ENCODE measurements at places on chromosomes 1 and 21. TPM values are rescaled to one million over a fixed set of nuclear protein-coding genes. Genes with fewer than 3 reads are reported as not detected.
A peak's percentile ranks its signal among the peaks of the same experiment; 100 is the strongest.

RGS1 gene
- total RNA-seq: not detected

SOAT1 gene
- 41.8 TPM for total RNA-seq

DNA sequence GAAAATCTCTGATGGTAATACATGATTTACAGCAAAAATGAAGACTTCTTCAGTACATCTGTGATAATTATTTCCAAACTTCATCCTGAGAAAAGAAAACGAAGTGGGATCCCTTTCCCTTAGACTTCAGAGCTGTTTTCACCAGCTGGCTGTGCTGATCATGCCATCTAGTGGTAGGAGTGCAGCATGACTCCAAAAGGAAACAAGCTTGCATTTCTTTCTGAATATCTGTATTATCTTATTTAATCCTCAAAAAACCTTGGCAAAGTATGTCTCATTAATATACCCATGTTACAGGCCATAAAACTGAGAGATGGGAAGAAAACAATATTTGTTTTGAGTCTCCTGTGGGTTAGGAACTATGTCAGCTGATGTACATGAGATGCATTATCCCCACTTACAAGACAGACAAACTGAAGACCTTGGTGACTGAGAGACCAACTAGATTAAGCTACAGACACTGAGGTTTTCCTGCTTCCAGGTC, 9.8 kb upstream of the GJA8 start:
- DNase-seq: no peak

DNA sequence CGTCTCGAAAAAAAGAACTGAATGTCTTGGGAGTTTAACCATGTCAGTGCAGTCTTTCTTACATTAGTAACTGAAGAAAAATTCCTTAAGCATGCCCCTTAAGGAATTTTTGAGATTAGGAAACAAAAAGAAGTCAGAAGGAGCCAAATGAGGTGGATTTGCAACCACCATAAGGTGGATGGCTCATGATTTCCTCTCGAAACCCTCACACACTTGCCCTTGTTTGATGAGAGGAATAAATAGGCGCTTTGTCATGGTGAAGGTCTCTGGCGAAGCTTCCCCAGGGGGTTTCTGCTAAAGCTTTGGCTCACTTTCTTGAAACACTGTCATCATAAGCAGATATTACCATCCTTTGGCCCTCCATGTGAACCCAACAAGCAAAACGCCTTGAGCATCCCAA, 68.2 kb downstream of the POFUT2 start:
- no peak for DNase-seq

- DNase-seq: no peak
These were observed 3.6 kb downstream of the ALG14 start for GRCh38 chr1:95068956-95069709.

GRCh38 chr1:206002871-206003801, at the start of gene RAB7B:
TSS of gene RAB7B (minus strand) at chr1:206003395. CDS start at chr1:205994135, 9,260 bp downstream.
- peak; percentile 89 for DNase-seq

DNA sequence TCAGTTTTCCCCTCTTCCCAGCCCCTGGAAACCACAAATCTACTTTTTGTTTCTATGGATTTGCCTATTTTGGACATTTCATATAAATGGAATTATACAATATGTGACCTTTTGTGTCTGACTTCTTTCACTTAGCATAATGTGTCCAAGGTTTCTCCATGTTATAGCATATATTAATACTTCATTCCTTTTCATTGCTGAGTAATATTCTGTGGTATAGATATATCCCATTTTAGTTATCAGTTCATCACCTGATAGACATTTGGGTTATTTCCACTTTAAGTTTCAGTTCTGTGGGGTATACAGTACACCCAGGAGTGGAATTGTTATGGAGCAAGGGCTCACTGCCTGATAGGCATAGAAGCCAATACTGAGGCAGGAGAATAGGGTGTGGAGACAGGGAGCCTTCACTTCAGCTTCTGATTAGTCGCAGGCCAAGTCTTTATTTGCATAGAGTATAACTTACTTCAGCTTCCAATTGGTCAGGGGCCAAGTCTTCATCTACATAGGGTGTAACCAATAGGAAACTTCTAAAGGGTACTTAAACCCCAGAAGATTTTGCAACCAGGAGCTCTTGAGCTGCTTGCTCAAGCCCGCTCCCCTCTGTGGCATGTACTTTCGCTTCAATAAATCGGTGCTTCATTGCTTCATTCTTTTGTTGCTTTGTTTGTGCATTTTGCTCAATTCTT, 8.3 kb upstream of the NVL start:
- no peak for DNase-seq

All from osteoblast (primary cell).